ENCODE measurements at places on chromosomes 4 and X.

DNA sequence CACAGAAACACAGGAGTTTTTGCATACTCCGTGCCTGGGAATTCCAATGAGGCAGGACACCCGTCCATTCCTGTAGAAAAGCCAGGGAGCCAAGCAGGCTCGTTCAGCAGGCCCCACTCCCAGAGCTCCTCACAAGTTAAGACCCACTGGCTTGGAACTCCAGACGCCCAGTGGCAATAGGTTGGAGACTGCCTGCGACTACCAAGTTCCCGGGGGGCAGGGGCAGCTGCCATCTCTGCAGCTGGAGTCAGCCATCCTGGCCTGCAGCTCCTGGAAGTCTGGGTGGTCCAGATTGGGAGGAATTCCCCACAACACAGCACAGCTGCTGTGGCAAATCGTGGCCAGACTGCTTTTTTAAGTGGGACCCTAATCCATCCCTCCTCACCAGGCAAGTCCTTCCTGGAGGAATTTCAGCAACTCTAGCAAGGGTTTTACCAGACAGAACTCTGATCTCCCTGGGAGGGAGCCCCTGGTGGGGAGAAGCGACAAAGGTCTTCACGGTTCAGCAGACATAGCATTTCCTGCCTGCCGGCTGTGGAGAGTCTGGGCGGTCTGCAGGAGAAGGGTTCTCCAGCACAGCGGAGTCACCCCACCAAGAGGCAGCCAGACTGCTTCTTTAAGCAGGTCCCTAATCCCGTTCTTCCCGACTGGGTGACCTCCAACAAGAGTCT is 231.9 kb downstream of the STPG2 start:
- no peak for DNase-seq

DNA sequence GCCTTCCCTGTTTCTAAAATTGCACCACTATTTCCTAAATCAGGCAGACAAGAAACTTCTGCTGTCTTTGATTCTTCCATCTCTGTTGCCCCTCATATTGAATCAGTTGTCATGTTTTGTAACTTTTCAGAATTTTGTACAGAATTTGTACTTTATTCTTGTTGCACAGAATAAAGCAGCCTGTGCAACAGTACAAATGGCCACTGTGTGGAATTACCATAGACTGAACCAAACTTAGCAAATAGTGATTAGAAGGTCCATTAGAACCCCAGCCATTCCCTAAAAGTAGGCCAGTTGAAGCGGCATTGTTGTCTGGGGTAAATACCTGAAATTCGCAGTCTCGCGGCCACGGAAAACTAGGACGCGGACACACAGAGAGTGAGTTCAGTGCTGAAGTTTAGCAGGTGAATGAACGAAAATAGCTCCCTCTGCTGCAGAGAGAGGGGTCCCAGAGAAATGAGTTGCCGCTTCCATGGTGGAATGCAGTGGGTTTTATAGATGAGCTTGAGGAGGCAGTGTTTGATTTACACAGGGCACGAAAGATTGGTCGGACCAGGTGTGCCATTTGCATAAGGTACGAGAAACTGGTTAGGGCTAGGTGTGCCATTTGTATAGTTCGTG is 71.8 kb downstream of the C4orf33 start:
- no peak for DNase-seq

DNA sequence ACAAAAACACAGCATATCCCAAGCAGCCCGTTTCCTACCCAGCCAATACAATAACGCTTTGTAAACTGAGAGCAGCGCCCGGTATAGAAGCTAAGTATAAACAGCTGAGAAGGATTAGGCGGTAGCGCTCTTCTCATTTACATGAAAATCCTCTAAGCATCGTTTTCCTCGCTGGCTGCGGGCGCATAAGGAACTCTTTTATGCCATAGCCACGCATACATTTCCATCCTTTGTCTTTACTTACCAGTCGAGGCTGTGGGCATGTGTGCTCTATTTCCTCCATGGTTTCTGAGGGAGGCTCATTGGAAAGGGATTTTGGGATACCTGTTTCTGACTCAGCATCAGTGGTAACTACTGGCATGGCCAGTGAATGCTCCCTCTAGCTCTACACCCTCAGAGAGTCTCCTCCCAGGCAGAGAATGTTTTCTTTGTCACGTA is 383 bp downstream of the PCYT1B start:
- DNase-seq, result no peak

- DNase-seq, result no peak
These were observed 61.1 kb downstream of the WDR19 start for GRCh38 chr4:39243462-39243861.

DNA sequence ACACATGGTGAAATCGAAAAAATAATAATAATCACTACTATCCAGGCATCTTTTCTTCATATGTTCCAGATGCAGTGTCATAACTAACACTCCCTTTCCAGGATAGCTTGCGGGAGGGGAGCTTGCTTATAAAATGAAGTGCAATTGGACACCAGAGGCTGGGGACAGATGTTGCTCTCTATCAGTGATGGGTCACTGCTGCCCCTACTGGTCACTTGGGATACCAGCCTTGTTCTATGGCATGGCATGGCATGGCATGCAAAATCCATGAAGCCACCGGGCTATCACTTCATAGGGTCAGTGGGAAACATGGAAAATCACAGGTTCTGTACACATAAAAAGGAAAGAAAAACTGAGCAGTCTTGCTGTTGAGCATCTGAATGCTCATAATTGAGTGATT is 168.1 kb downstream of the GLRA2 start:
- peak; percentile 3 for DNase-seq

GRCh38 chr4:33357121-33357520 is 2637.0 kb downstream of the PCDH7 start:
- no peak for DNase-seq

- peak; percentile 6 for DNase-seq
These were observed at the start of gene WDFY3 for GRCh38 chr4:84966382-84967242. TSS of gene WDFY3 (minus strand) at chr4:84966690. CDS start at chr4:84860591, 106,099 bp downstream.

DNA sequence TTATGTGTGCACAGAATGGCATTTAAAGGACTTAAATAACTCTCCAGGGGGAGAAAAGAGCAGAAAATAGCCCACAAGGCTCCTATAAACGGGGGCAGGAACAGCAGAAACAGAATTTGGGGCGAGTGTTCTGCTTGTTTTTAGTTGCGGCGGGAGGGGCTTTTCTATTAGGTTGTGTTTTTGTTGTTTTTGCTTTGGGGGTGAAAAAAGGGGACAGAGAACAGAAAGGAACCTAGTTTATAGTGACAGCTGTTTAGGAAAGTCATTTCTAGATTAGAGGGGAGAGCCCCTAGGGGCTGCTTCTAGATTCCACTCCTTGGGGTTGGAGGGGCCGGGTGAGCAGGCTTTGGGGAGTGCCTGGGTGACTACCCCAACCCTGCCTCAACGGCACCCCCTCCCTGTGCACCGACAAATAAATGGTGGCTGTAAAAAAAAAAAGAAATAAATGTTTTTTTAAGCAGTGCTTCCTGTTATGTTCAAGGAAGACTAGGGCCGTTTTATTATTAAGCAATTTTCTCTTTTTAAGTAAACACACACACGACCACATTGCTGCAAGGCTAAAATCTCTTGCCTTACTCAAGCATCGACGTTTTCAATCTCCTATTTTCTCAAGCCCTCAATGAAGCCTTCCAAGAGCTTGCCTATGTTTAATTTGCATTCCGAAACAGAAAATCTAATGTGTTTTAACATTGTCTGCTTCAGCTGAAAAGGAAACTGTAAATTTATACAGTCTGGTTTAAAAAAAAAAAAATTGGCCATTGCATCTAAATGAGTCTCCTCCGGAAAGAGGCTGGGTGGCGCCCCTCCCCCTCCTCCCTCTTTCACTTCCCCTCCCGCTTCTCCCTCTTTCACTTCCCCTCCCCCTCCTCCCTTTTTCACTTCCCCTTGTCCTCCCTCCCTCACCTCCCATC is 123.3 kb upstream of the TBL1X start:
- DNase-seq, result no peak
